ENCODE measurements at places on chromosomes 3 and 15.

GRCh38 chr3:58639842-58640241 is 26.7 kb downstream of the FAM3D start:
- no peak for DNase-seq

- DNase-seq: no peak
These were observed 196.0 kb downstream of the SUCLG2 start for GRCh38 chr3:67458408-67458807.

GRCh38 chr3:55942868-55943267 is 455.8 kb upstream of the WNT5A start:
- no peak for DNase-seq

DNA sequence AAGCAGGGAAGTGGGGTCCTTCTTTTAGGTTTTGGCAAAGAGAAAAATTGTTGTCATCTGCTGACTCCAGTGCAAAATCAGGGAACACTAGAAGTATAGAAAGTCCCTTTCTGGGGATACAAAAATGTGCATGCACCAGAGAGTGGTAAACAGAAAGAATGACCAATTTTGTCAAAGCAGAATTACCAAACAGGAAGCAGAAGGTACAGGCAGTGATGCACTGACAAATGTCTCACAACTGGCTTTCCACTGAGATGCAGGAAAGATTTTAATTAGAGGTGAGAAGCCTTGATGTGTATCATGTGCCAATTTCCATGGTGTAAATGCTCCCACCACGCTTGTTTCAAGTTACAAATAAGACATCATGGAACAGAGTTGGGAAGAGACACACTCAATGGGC is 66.0 kb downstream of the TRIM69 start:
- no peak for DNase-seq

DNA sequence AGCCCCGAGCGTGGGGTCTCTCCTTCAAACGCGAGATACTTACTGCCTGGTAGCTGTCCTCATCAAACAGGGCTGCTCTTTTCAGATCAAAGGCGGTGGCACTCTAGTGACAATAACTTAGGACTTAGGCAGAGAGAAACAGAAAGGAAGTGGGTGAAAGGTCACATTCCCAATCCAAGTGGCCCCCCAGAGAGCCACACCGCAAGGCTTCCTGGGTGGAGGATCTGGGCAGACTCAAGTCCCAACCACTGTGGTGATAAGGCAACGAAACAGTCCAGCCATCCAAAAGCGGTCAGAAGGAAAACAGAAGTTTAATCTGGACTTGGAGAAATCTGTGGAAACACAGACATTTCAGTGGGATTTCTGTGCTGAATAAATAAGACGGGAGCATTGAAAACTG is 227.2 kb downstream of the ADAMTS17 start:
- no peak for DNase-seq

GRCh38 chr3:64220161-64220914 is 4.9 kb downstream of the PRICKLE2 start:
- no peak for DNase-seq

- DNase-seq: no peak
These were observed 962 bp downstream of the ATP13A5 start for GRCh38 chr3:193377591-193377990.

- no peak for DNase-seq
These were observed 97.2 kb downstream of the LEKR1 start for GRCh38 chr3:156923349-156923748.

- DNase-seq: no peak
These were observed 7.9 kb upstream of the BCL2A1 start for GRCh38 chr15:79978655-79979514.

GRCh38 chr3:114674036-114674435 is 380.2 kb downstream of the TIGIT start:
- no peak for DNase-seq

GRCh38 chr15:83612898-83613635 is 40.9 kb upstream of the ADAMTSL3 start:
- DNase-seq: no peak

GRCh38 chr3:10416730-10417300 is 88.6 kb downstream of the ATP2B2 start:
- no peak for DNase-seq

DNA sequence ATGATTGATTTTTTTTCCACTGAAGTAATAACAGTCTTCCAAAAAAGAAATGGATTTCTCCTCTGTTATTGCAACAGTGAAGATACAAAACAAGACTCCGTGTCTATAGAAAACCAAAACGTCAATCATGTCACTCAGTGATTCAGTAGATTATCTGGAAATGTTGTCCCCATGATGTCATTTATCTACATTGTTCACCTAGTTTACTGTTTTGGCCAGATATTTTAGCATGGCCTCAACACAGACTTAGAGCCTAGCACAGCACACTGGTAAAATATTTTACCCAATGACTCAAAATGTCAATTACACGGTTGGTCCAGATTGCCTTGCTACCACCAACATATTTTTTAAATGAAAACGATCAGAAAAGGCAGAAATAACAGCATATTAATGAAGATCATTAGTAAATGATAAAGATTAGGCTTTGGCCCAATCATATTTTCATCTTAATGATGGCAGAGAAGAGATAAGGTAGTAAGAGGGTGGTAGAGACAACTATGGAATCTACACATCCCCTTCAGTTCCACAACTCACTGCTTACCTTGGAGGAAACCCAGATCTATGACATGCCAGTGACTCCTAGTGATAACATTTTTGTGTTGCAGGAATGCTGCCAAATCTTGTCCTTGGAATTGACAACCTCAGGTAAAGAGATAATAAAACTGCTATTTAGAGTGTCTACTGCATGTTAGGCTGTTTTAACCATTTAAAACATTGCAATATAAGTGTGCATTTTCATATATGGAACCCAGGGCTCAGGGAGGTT is 347.7 kb upstream of the ARPP21 start:
- DNase-seq: no peak

DNA sequence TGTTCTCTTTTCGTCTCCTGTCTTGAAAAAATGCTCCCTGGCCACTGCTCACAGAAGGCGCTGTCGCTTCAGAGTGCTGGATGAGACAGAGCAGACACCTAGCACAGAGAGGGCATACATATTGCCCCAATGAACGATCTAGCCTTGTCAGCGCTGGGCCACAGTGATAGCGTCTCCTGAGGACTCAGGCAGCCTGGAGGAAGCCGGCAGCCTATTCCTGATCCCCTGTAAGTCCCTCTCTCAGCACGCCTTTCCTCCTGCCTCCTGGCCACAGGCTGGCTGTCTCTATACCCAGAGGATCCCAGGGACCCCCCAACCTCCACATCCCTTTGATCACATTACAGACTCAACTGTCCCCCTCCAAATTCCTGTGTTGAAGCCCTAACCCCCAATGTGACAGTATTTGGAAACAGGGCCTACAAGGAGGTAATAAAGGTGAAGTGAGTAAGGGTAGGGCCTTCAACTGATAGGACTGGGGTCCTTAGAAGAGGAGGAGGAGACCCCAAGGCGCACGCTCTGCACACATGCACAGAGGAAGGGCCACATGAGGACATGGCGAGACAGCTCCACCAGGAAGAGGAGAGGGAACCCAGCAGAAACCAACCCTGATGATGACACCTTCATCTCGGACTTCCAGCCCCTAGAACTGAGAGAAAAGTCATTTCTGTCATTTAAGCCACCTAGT is 7.5 kb downstream of the PLA2G4F start:
- DNase-seq: no peak

- no peak for DNase-seq
These were observed 5.6 kb downstream of the TERC start for GRCh38 chr3:169759256-169759655.

DNA sequence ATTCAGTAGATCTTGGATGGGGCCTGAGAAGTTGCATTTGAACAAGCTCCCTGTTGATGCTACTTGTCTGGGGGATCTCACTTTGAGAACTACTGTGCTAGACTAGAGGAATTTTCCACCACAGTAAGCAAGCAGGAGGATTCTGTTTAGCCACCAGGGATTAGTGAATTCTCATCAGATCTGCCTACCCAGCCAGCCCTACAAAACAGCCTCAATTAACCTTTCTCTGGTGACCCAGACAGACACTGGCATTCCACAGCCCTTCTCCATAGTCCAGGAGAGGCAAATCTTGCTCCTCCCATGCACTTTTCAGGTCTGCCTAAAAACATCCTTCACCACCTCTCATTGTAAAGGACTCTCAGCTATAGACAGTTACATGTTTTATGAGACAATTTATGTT is 16.7 kb upstream of the MYH15 start:
- no peak for DNase-seq

DNA sequence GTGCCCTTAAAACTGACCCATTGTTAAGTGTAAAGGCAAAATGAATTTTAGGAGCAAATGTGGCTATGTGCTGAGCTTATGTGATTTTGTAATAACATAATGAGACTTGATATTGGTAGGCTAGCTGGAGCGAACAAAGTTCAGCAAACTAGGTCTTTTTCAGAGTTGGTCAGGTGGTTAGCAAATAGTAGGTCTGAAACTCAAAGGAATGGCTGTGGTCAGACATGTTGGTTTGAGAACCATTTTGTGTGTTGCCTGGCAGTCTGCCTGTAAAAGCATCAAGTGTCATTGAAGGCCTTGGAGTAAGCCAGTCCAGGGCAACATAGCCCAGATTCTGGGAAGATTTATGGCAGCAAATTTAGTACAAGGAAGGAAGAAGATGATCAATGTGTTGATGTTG is 16.4 kb downstream of the FBXO22 start:
- DNase-seq: no peak

All from muscle of arm (tissue), 14 donors.